ENCODE measurements at places on chromosomes 12 and 14. TPM values are rescaled to one million over a fixed set of nuclear protein-coding genes. Genes with fewer than 3 reads are reported as not detected.
A peak's percentile ranks its signal among the peaks of the same experiment; 100 is the strongest.

GRCh38 chr12:42482041-42482747 is 107.4 kb downstream of the PRICKLE1 start:
- peaks cover 41% of the 10 kb centered on the region for H3K4me1 ChIP-seq
- H3K27ac ChIP-seq = no peak overlapping the region
- peaks cover 17% of the 10 kb centered on the region for H3K27me3 ChIP-seq
- peak overlapping the region; percentile 65 for H3K4me3 ChIP-seq
- H3K36me3 ChIP-seq = no peaks in the 10 kb centered on the region
- DNase-seq = no peak

The PLBD1 gene
- total RNA-seq = 16.3 TPM

- H3K27me3 ChIP-seq = no peaks in the 10 kb centered on the region
- no peak for DNase-seq
- H3K36me3 ChIP-seq = no peaks in the 10 kb centered on the region
- H3K27ac ChIP-seq = no peak overlapping the region
- H3K4me1 ChIP-seq = peaks cover 3% of the 10 kb centered on the region
- H3K4me3 ChIP-seq = no peak overlapping the region
These were observed 36.5 kb downstream of the FOS start for GRCh38 chr14:75315144-75315543.

- no peaks in the 10 kb centered on the region for H3K36me3 ChIP-seq
- H3K4me3 ChIP-seq = no peak overlapping the region
- H3K4me1 ChIP-seq = no peaks in the 10 kb centered on the region
- H3K27me3 ChIP-seq = no peaks in the 10 kb centered on the region
- no peak overlapping the region for H3K27ac ChIP-seq
- DNase-seq = no peak
These were observed 22.6 kb upstream of the MAPKAPK5 start for GRCh38 chr12:111819191-111820158.

DNA sequence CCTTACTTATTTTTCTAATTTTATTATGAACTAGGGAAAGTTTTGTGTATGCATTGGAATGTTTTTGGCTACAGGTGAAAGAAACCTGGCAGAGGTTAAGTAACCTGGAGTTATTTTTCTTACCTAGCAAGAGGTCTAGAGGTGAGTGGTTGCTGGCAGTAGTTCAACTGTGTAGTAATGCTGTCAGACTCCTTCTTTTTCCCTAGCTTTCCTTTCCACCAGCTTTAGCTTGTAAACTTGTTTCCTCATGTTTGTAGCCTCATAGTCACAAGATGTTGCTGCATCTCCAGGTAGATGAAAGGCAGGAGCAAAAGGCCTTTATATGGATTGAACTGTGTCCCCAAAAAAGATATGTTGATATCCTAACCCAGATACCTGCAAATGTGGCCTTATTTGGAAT is 105.1 kb upstream of the AMIGO2 start:
- no peak overlapping the region for H3K4me3 ChIP-seq
- H3K27me3 ChIP-seq = no peaks in the 10 kb centered on the region
- no peaks in the 10 kb centered on the region for H3K4me1 ChIP-seq
- H3K36me3 ChIP-seq = no peaks in the 10 kb centered on the region

DNA sequence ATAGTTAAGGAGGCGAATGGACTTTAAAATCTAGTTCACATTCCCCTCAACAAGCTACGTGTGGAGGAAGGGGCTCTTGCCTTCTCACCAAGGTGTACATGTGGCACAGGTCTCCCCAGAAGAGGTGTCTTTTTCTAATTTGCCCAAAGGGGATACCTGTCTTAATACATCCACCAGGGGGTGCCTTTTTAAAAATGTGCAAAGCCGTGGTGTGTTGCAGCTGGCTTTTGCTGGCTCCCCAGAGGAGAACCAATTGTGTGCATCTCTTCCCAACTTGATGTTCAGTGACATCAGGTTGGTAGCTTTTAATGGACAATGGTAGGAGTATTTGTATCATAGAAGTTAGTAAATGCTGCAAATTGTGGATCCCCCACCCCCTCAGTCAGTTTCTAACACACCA is 33.8 kb downstream of the CREBL2 start:
- H3K4me1 ChIP-seq = peaks cover 18% of the 10 kb centered on the region
- no peaks in the 10 kb centered on the region for H3K27me3 ChIP-seq
- DNase-seq = peak; percentile 91
- no peak overlapping the region for H3K4me3 ChIP-seq
- H3K36me3 ChIP-seq = peaks cover 16% of the 10 kb centered on the region

DNA sequence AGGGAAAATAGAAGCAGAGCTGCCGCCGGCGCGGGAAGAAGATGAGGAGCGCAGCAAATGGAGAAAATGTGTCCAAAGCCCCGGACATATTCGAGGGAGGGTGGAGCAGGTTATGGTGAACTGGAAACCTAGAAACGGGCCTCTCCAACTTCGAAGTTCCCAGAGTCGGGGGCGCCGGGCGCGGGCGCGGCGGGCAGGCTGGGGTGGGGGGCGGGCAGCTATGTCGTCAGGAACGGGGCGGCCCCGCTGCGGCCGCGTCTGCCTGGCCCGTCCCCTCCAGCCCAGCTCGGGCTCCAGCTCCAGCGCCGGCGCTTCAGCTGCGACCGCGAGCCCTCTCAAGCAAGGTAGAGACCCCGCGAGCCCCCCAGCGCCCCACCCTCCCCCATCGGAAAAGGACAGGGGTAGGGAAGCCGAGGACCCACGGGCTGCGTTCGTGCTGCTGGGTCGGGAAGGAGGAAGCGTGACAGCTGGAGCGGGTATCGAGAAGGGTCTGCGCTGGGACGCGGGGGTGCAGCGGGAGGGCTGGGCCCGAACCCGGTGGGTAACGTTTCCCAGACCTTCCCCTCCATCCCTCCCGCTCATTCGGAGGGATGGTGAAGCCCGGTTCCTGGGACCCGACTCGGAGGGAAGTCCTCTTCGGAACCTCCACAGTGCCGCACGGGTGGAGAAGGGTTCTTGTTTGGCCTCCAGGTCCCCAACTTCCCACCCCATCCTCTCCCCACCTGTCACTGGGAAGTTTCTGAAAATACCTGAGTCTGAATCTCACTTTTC is 1.0 kb downstream of the DGKA start:
- no peaks in the 10 kb centered on the region for H3K36me3 ChIP-seq
- no peak overlapping the region for H3K27ac ChIP-seq
- DNase-seq = peak; percentile 70
- peaks cover 42% of the 10 kb centered on the region for H3K4me1 ChIP-seq
- H3K27me3 ChIP-seq = peaks cover 43% of the 10 kb centered on the region

DNA sequence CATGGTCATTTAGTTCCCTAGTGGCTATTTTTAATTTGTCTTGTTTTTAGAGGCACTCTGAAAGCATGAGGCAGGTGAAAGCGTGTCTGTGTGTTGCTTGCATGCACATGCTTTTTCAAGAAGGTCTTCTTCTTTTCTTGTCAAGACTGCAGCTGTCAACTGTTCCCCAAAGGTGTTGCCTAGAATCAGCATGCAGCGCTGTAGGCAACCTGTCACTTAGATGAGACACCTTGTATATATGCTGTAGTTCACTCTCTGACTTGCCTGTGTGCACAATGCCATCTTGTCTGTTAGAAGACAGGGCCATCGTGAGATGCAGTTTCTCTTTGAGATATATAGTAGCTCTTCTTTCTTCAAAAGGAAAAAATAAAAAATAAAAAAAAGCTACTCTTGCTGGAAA is 885.7 kb downstream of the DIO2 start:
- no peaks in the 10 kb centered on the region for H3K27me3 ChIP-seq
- no peak for DNase-seq
- no peak overlapping the region for H3K27ac ChIP-seq
- H3K4me1 ChIP-seq = no peaks in the 10 kb centered on the region
- H3K36me3 ChIP-seq = 0 out of 2 replicates have a peak, but pooled peaks cover 4% of the 10 kb centered on the region

GRCh38 chr14:78314484-78314883 is 144.3 kb downstream of the NRXN3 start:
- no peak overlapping the region for H3K27ac ChIP-seq
- H3K27me3 ChIP-seq = no peaks in the 10 kb centered on the region
- H3K4me1 ChIP-seq = peaks cover 29% of the 10 kb centered on the region
- no peaks in the 10 kb centered on the region for H3K36me3 ChIP-seq
- H3K4me3 ChIP-seq = no peak overlapping the region

GRCh38 chr12:99618657-99619056 is 28.9 kb upstream of the GARIN6 start:
- H3K4me1 ChIP-seq = peaks cover 4% of the 10 kb centered on the region
- H3K4me3 ChIP-seq = no peak overlapping the region
- H3K36me3 ChIP-seq = no peaks in the 10 kb centered on the region
- DNase-seq = no peak

The SERPINA4 gene
- total RNA-seq = not detected

The LRRC10 gene
- not detected for total RNA-seq

GRCh38 chr12:113242026-113242418 is 20.8 kb downstream of the TPCN1 start:
- H3K36me3 ChIP-seq = no peaks in the 10 kb centered on the region
- H3K27me3 ChIP-seq = no peaks in the 10 kb centered on the region
- H3K4me1 ChIP-seq = peaks cover 16% of the 10 kb centered on the region
- H3K4me3 ChIP-seq = no peak overlapping the region
- no peak for DNase-seq
- H3K27ac ChIP-seq = no peak overlapping the region

- no peak overlapping the region for H3K4me3 ChIP-seq
- H3K4me1 ChIP-seq = peaks cover 6% of the 10 kb centered on the region
- peak; percentile 72 for DNase-seq
These were observed 24.1 kb downstream of the KLRD1 start for GRCh38 chr12:10331642-10332239.

DNA sequence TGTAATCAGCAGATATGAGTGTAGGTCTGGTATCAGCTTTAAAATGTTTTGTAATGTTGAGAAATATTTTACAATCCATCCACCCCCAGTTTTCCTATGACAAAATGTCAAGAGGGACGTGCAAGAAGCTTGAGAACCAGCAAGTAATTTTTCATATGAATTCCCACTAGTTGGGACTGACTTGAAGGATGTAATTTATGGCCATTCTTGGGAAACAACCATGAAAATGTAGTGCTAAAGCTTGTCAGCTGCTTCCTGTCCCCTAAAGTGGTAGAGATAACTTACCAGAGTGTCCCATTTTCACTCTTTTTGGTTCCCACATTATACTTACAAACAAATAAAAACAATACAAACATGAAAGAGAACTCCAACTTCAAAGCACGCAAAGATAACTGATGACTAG is 63.9 kb downstream of the RERG start:
- DNase-seq = no peak
- no peaks in the 10 kb centered on the region for H3K36me3 ChIP-seq
- H3K4me3 ChIP-seq = no peak overlapping the region
- H3K27me3 ChIP-seq = no peaks in the 10 kb centered on the region
- H3K27ac ChIP-seq = no peak overlapping the region
- H3K4me1 ChIP-seq = no peaks in the 10 kb centered on the region

The NAV3 gene
- total RNA-seq = 12.0 TPM

- no peaks in the 10 kb centered on the region for H3K36me3 ChIP-seq
- peak; percentile 16 for DNase-seq
These were observed 170.8 kb downstream of the SNAPC1 start for GRCh38 chr14:61932974-61933373.

The JKAMP gene
- 66.8 TPM for total RNA-seq

The METTL1 gene
- 12.2 TPM for total RNA-seq

- H3K4me3 ChIP-seq = no peak overlapping the region
- no peaks in the 10 kb centered on the region for H3K4me1 ChIP-seq
- H3K36me3 ChIP-seq = no peaks in the 10 kb centered on the region
- no peak for DNase-seq
These were observed 7.5 kb upstream of the PTPRR start for GRCh38 chr12:70928071-70928470.

- H3K27me3 ChIP-seq = no peaks in the 10 kb centered on the region
- H3K4me1 ChIP-seq = no peaks in the 10 kb centered on the region
- H3K4me3 ChIP-seq = no peak overlapping the region
- no peak overlapping the region for H3K27ac ChIP-seq
- no peak for DNase-seq
- H3K36me3 ChIP-seq = no peaks in the 10 kb centered on the region
These were observed 12.9 kb upstream of the ASPG start for GRCh38 chr14:104072586-104072985.

The SLC39A5 gene
- total RNA-seq = 0.59 TPM

The CNTN1 gene
- 27.0 TPM for total RNA-seq

DNA sequence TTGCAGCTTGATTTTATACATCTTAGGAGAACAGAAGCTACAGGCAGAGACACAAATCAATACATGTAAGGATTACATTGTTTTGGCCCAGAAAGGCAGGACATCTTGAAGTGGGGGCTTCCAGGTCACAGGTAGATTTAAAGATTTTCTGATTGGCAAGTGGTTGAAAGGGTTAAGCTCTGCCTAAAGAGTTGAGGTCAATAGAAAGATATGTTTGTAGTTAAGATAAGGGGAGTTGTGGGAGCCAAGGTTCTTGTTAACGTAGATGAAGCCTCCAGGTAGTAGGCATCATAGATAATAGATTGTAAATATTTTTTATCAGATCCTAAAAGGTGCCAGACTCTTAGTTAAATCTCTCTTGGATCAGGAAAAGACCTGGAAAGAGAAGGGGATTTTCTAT is 5.5 kb upstream of the DHRS2 start:
- H3K27me3 ChIP-seq = no peaks in the 10 kb centered on the region
- H3K27ac ChIP-seq = no peak overlapping the region
- no peak overlapping the region for H3K4me3 ChIP-seq
- no peaks in the 10 kb centered on the region for H3K36me3 ChIP-seq

The CMA1 gene
- not detected for total RNA-seq

DNA sequence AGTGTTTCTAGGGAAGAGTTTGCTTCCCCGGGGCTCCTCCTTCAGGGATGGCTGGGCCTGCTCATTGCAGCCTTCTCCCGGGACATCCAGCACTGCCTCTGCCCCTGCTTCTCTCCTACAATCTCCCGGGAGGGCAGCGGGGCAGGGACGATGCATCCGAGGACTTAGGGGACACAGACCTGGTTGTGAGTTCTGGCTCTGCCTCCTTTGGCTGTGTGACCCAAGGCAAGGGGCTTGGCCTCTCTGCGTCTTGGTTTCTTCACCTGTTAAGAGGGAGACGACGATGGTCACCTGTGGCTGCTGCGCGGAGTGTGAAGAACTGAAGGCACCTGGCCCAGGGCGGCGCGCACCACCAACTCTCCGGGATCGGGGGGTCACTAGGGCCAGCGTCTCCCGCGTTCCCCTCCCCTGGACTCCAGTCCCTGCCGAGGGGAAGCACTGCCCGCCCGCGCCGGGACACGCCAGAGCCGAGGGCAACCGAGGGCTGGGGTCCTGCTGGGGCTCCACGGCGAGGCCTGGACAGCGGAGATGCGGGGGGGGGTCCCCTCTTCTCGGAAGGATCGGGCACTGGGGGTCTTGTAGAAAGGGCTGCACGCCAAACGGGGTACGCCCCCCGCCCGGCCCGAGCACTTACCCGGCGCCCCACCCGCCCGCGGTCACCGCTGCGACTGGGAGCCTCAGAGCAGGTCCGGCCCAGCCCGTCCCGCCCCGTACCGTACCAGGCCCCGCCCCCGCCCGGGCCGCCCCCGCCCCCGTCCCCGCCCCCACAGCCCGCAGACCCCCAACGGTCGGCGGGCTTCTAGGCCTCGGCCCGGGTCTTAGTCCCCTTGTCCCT is at the start of gene HVCN1:
Gene HVCN1, minus strand, starts transcription at position 670 of the 835 bp plus-strand sequence. CDS start 5,870 bp downstream, outside the sequence.
- H3K4me1 ChIP-seq = peaks cover 8% of the 10 kb centered on the region
- H3K27ac ChIP-seq = peak within 1 kb of the TSS; percentile 69
- H3K4me3 ChIP-seq = peak within 1 kb of the TSS; percentile 80
- H3K27me3 ChIP-seq = peaks cover 15% of the 10 kb centered on the region
- DNase-seq = peak; percentile 71
- H3K36me3 ChIP-seq = no peaks in the 10 kb centered on the region
